ENCODE measurements at places on chromosomes 12 and 14.

DNA sequence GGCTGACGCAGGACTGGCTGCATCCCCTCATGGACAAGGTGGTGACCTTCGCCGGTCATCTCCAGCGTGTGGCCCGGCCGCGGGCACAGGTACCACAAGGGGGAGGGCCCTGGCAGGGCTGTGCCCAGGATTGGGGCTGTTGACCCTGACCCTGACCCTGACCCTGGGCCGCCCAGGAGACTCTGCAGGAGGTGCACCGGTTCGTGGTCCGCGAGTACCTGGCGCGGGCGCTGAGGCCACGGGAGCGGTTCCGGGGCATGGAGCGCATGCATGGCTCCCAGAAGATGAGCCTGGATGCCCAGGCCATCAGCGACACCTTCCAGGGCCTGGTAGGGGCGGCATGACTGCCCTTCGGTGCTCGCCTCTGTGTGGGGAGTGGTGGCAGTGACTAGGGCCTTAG, 12.9 kb downstream of the EXOC3L4 start:
- no peak for DNase-seq

DNA sequence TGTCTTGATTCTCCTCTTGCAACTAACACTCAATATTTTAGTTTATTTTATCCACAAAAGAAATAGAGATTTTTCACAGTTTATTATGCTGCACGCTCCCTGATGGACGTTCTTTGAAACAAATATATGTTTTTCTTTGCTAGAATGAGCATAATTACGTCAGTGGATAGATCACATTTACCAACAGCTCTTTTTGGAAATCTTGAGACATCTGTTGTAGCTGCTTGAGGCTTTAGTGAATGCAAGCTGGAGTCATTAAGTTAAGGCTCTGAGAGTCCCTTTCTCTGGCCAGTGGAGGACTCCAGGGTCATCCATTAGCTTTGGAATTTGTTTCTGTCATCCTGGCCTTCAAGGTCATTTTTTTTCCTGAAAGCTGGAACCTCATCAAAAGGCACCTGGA, 405.6 kb upstream of the TMEM132C start:
- no peak for DNase-seq

- DNase-seq, result peak; percentile 95
Measured at GRCh38 chr12:109264095-109264942, 44.8 kb downstream of the FOXN4 start.

DNA sequence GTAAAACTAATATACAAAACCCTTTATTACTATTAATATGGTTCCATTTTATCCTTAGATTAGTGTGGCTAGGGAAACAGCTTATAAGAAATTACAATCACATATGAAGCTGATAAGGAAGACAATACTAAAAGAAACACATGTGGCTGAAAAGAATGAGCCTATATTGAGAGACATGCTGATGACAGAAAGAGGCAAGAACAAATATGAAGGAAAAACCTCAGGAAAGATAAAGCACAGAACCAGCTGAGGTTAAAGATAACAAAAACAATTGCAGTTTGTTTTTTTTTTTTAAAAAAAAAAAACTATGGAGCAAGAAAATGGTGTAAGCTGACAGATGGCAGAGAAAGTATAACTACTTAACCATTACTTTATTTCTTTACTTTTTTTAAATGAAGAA, 69.2 kb upstream of the OSBPL8 start:
- DNase-seq, result no peak

DNA sequence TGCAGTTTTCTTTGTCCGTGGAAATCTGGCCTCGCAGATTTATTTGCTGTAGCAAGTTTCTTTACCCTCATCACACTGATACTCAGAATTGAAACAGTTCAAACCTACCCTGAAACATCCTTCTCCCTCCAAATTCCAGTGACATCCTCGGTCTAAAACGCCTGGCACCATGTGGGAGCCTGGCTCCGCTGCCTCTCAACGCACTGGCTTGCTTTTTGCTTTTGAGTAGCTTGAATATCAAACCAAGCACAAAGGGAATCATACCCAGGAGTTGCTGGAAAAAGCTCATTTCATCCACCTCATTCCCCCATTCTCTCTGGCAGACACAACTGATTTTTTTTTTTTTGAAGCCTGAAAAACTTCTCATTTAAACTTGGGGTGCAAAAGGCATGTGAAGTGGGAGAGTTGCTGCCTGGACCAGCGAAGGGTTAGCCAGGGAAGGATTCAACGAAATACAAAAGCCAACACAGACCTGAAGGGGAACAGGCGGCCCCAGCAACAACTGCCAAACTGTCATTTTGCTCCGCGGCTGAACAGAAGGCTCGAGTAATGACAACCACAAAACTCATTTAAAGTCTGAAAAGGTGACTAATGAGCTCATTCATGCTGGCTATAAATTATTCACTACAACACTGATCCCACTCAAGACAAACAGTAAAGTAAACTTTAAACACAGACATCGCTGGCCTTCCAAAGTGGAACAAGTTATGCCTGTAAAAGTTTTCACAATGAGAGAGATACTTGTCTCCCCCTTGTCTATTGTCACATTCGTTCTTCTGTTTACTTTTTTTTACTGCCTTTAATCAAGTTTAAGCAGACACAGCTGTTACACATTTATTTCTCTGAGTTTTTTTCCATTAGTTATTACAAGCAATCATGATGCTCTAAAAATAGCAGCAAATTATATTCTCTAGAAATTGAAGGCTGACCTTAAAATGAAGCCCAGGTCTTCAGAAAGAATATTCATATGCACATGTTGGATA, 12.5 kb upstream of the FOXN3 start:
- no peak for DNase-seq

DNA sequence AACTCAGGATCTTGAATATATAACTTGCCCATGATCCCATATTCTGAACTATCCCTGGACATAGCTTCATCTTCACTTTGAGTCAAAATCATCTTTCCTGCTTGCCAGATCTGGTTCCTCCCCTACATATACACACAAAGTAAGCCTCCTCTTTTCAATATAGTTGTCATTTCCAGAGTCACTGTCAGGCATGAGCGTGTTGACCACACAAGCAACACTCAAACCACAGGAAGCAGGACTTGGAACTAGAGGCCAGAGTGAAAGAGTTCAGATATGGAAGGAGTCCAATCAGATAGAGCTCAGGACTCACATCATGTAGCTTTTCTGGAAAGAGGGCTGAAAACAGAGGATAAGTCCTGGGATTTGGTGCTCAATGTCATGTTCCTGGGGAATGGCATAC, 1140.6 kb downstream of the BCL11B start:
- no peak for DNase-seq

DNA sequence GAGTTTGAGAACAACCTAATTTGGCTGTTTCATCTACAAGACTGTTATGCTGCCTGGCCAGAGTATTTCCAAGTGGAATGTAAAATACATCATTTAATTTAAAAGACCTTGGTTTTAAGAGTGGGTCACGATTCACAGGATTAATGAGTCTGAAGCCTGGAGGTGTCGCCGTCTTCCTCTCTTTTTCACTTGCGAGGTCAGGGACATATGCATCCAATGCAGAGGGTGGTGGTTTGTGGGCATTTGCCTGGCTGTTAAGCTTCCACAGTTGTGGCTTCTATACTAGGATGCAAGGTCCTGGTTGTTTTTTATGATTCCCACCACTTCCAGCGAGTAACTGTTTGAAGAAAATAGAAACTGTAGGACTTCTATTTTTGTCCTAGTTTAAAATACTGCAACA, 22.8 kb upstream of the RASSF3 start:
- DNase-seq, result no peak

- DNase-seq, result no peak
Measured at GRCh38 chr12:125129591-125130255, 64.5 kb downstream of the AACS start.

- DNase-seq, result no peak
Measured at GRCh38 chr14:47300796-47301195, 374.6 kb downstream of the MDGA2 start.

- no peak for DNase-seq
Measured at GRCh38 chr12:75754698-75755097, 243.3 kb upstream of the KRR1 start.

- DNase-seq, result no peak
Measured at GRCh38 chr12:18799561-18799960, 61.6 kb downstream of the CAPZA3 start.

- no peak for DNase-seq
Measured at GRCh38 chr12:123388951-123389559, 5.1 kb downstream of the KMT5A start.

- DNase-seq, result no peak
Measured at GRCh38 chr14:33184587-33184986, 245.9 kb downstream of the NPAS3 start.

- no peak for DNase-seq
Measured at GRCh38 chr14:102077382-102077709, 9.5 kb downstream of the HSP90AA1 start.

GRCh38 chr12:69886109-69886508, 61.1 kb downstream of the MYRFL start:
- no peak for DNase-seq

GRCh38 chr14:68389943-68390342, 402.9 kb downstream of the ZFP36L1 start:
- no peak for DNase-seq

GRCh38 chr12:69515394-69515930, 45.3 kb downstream of the FRS2 start:
- no peak for DNase-seq

GRCh38 chr12:48125985-48126384, 6.8 kb downstream of the PFKM start:
- no peak for DNase-seq

- DNase-seq, result no peak
Measured at GRCh38 chr14:100102156-100102785, 37.0 kb downstream of the EVL start.

- no peak for DNase-seq
Measured at GRCh38 chr12:110585231-110585799, 2.2 kb upstream of the PPTC7 start.

DNA sequence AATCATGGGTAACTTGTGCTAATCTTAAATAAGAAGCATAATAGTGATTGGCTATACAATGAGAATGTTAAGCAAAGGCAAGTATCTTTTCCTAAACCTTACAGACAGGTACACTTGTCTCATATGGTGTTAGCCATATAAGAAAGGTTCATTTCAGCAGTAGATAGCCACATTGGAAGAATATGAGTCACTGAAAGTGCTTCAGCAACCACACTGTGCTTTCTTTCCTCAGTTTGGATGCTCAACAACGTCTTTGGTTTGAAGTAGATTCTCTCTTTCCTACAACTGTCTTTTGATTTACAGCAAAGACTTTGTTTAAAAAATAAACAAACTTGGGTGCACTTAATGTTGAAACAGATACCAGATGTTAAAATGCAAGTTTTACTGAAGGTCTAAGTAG, 8.9 kb downstream of the DDHD1 start:
- no peak for DNase-seq

- no peak for DNase-seq
Measured at GRCh38 chr14:75492832-75493591, 29.3 kb upstream of the BATF start.

DNA sequence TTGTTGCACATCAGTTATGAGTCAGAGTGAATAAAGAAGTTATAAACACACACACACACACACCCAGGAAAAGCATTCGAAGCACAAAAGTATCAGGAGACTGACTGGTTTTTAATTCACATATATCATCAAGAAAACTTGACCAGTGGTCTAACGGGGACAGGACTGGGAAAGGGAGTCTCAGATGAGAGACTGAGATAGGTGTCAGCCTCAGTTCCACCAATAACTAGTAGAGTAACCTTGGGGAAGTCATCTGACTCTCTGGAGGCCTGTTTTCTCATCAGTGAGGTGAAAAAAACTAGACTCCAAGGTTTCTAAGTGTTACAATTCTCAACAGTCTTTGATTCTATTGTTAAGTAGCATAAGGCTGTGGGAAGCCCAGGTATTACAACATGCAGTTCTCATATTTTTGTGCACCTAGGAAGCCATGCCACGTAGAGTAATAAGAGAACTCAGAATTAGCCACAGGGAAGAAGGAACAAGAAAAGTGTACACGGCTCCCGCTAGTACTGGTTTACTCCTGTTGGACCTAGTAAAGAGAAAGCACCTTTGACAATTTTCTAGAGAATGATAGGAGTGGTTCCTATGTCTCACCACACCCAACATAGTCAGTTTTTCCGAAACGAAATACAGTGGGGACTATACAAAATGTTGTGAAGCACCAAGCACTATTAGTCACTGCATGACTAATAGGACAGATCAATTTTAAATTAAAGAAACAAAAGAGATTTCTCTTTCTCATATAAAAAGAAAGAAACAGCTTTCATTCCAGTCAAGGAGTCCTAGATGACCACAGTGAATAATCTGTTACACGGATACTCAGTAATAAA, 5.0 kb downstream of the PPTC7 start:
- DNase-seq, result no peak

GRCh38 chr14:76012354-76012753, 26.8 kb downstream of the IFT43 start:
- no peak for DNase-seq

GRCh38 chr14:26765768-26766520, 168.1 kb upstream of the NOVA1 start:
- peak; percentile 15 for DNase-seq

- no peak for DNase-seq
Measured at GRCh38 chr14:25607192-25607591, 557.2 kb upstream of the STXBP6 start.

- DNase-seq, result no peak
Measured at GRCh38 chr12:52434081-52434733, at the start of gene KRT75. Gene KRT75 (minus strand): TSS chr12:52434371. CDS start chr12:52434304, 67 bp downstream.

DNA sequence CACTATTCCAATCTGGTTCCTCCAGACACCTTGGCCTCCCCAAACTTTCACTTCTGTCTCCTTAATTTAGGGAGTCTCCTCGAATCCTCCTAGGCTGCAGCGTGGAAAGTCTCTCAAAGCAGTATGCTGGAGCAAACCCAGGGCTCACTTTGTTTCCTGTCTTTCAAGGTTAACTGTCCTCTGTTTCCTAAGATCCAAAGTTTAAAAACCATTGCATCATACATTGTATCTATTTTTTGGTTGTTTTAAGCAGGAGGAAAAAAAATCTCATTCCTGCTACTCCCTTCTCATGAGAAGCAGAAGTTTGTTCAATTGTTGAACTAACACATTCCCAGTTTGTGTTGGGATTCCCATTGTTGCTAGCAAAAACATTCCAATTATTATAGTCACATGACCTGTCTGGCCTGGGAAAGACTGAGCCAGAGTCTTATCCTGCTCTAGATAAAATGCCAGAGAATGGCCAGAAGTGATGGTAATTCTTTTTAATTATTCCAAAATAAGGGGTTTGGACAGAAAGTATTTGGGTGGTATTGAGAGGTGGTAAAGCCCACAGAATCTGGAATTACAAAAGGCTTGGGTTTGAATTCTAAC, 67.3 kb downstream of the HSPB8 start:
- DNase-seq, result no peak

DNA sequence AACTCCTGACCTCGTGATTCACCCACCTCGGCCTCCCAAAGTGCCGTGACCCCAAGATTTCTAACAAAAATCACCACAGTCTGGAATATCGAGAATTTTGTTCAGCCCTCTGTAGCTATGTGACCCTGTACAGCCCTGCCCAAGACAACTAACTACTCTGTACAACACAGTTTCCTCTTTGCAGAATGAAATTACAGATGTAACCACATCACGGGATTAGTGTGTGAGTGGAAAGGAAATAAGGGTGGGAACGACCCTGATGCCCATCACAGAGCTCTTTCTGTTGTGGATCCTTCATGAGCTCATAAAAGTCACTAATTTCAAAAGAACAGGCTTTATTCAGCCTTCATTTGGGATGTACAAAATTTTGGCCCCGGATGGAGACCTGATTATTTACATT, 50.5 kb upstream of the KRR1 start:
- no peak for DNase-seq

All from HuH-7 (cell line).